GOT3 (cell line): ENCODE measurements at places on chromosomes 5 and 9.

GRCh38 chr9:98667005-98667640 is 41.6 kb downstream of the GABBR2 start:
- no peak for DNase-seq

- DNase-seq: no peak
Observed at GRCh38 chr5:16768184-16768583, 151.4 kb upstream of the RETREG1 start.

DNA sequence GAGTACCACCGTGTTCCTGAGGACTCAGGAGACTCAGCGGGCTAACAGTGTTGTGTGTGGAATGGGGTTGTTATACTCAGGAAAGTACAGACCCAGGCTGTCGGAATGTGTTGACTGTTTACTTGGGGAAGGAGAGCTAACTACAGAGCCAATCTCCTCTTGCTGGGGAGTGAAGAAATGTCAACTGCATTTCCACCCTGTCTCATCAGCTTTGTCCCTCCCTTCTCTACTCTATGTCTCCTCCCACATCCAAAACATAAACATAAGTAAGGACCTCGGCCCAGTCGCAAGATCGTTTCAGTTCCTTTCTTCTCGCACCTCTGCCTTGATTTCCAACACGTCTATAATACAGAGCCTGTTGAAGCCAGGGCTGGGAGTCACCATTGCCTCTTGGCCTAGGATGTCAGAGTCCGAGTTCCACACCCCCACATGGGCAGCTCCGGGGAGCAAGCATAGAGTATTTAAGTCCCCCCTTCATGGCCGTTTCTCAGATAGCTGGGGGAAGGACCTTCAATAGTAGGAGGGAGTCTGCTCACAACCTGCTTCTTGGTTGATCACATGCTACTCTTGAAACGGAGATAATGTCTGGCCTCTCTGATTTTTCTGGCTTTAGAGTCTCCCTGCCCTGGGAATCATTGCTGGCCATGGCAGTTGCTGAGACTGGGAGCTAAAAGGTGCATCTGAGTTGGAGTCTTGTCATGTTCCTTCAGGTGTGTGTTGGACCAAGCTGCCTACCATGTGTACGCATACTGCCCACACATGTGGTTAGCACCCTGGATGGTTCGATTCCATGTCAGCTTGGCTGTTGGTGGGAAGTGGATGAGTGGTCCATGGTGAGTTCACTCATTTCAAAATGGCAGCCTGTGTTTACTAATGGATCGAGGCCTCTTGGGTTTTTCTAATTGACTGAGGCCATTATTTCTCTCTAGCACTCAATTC is 147.3 kb downstream of the MTX3 start:
- DNase-seq: no peak

GRCh38 chr5:154086641-154087040 is 47.9 kb downstream of the MFAP3 start:
- no peak for DNase-seq

GRCh38 chr5:6868575-6869215 is 155.5 kb downstream of the TENT4A start:
- DNase-seq: no peak

DNA sequence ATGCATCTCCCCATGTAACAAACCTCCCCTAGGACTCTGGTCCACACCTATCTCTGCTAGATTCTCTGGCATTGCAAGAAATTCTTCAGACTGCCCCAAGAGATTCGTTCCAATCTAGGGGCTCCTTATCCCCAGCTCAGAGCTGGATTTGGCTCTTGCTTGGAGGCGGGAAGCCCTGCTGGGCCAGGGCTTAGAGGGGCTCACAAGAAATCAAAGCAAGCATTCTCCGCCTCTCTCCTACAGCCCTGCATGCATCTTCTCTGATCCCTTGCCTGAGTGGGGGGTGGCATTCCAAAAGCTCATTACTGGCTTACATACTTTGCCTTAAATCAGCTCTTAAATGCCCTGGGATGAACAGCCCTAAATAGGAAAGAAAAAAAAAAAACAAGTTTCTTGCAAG is 75.8 kb downstream of the KCNIP1 start:
- DNase-seq: no peak

GRCh38 chr5:88724201-88724600 is 158.8 kb downstream of the MEF2C start:
- no peak for DNase-seq

DNA sequence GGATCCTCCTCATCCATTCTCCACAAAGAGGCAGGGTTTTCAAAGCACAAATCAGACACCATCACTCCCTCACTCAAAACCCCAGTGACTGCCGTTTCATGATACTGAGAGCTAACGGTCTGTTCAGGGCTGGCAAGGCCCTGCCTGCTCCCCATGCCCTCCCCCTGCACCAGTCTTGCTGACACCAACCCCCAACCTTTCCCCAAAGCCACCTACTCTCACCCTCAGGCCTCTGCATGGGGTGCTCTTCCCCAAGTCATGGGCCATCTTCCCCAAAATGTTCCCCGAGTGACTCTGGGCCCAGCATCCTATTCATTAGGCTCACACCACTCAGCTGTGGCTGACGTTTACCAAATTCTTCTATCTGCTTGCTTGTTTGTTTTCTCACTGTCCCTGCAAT is 21.7 kb upstream of the OLFM1 start:
- no peak for DNase-seq

DNA sequence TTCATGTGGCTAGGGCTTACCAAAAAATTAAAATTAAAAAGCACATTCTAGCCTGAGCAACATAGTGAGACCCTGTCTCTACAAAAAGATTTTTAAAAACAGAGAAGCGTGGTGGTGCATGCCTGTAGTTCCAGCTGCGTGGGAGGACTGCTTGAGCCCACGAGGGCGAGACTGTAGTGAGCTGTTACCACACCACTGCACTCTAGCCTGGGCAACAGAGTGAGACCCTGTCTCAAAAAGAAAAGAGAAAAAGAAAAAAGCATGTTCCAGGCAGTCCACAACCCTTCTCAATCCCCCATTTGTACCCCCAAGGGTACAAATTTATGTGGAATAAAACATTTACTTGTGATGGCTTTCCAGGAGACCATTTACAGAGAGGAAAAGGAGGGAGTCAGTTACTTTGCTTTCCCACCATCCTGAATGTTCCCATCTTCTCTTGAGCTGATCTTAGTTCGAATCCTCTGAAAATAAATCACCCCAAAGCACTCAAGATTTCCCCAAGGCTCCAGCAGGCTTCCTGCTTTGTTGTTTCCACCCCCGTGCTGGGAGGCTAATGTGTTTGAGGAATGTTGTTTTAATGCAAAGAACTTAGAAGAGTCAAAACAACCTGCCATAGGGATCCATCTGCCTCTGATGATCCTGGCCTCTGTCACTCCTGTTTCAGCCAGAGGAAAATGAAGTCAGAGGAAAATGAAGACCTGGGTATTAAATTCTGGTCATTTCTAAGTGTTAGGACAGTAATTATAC is 384.7 kb downstream of the BNC2 start:
- no peak for DNase-seq

GRCh38 chr5:17828681-17829080 is 194.4 kb downstream of the TAF11L14 start:
- DNase-seq: no peak

DNA sequence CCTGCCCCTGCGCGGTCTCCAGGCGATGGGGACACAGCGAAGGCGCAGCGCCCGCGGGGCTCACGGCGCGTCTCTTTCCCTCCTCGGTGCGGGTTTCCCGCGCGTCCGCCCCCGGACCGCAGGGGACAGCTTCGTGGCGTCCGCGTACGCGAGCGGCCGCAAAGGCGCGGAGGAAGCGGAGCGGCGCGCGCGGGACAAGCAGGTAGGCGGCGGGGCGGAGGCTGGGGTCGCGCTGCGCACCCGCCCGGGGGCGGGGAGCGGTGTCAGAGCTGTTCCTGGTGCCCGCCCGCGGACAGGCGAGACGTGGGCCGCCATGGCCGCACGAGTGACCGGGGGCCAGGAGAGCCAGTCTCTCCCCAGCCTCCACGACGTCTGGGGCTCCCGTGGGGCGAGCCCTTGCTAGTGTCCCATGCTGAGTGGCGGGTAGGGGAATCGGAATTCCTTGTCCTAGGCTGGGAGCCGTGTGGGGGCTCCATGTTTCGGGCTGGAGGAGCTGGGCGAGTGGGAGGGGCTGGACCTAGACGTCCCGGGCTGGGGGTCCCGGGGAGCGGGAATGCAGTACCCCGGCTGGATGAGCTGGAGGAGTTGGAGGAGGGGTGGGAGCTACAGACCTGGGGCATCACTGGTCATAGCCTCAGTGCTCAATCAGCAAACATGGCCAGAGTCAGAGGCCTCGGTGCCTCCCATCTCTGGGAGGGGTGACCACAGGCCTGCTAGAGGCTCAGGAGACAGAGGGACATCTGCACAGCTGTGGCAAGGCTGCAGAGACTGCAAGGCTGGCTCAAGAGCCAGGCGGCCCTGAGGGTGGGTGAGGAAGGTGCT is 968 bp downstream of the NKD2 start:
- DNase-seq: no peak
